AG08396 (cell line): ENCODE measurements at places on chromosomes 12 and 14.
A peak's percentile ranks its signal among the peaks of the same experiment; 100 is the strongest.

DNA sequence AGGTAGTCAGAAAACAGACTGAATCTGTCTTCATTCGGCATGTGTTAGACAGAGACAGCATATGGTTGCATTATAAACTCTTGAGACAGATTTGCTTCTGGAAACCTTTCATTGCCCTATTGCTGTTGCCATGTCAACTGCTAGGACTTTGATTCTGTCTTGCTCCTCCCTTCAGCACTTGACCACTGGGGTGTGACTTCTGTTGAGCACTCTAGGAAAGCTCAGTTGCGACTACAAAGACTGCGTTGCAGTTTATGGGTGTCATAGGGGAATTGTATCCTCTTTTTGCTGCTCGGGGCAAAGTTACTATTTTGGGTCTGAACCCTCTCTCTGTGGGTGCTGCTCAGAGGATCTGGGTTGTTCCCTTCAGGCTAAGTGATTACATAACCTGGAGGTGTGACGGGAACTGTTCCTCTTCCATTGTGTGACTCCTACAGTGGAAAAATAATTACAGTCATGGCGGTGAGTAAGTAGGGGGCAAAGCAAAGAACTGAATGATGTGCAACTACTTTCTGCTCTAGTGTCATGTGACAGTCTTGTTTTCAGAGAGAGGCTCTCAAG is 44.3 kb upstream of the TRIM9 start:
- DNase-seq, result no peak

- DNase-seq, result no peak
These were observed 10.2 kb downstream of the RCOR1 start for GRCh38 chr14:102602421-102603292.

- peak; percentile 81 for DNase-seq
These were observed at the start of gene ZFHX2 for GRCh38 chr14:23551266-23552028. Gene ZFHX2, minus strand, starts transcription at chr14:23551765. Its CDS starts 16,440 bp downstream, at chr14:23535325.

- no peak for DNase-seq
These were observed 192.2 kb upstream of the PELI2 start for GRCh38 chr14:55926007-55926406.

DNA sequence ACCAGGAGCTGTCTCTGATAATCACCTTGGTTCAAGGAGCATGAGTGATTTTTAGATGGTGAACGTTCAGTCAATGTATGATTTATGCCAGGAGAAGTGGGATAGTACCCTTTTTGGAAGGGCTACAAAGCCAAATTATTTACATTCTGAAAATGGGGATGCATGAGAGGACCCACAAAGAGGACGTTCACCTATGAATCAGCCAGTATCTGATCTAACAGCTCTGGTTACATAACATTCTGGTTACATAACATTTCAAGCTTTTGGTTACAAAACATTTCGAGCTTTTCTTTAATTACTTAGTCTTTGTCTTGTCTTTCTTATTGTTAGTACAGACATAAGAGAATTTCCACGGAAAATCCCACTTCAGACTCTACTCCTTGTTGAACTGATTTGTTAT is 68.8 kb downstream of the SLCO1A2 start:
- no peak for DNase-seq

DNA sequence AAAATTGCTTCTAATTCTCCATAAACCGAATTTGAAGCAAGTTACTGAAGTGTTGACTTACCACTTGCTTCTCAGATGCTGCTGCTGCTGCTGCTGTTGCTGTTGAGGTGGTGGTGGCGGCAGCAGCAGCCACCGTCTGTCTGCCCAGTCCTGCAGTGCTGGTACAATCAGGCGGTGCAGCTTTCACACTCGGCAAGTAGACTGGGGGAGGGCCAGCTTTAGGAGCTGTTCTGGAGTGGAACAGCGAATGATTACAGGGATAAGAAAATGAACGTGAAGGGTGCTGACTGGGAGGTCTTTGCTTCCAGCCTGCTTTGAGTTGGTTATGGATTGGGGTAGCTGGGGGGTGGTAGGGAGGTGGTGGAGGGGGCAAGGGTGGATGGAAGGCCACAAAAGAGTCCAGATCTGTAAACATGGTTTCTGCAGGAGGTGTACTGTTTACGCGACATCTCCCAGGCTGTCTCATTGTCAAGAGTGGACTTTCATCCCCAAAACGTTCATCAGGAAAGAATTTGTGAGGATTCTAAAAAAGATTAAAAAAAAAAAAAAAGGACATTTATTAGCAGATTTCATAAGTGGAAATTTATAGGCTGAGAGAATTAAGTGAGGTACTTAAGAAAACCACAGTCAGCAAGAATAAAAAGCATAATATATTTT is 38.8 kb downstream of the UBR7 start:
- no peak for DNase-seq

DNA sequence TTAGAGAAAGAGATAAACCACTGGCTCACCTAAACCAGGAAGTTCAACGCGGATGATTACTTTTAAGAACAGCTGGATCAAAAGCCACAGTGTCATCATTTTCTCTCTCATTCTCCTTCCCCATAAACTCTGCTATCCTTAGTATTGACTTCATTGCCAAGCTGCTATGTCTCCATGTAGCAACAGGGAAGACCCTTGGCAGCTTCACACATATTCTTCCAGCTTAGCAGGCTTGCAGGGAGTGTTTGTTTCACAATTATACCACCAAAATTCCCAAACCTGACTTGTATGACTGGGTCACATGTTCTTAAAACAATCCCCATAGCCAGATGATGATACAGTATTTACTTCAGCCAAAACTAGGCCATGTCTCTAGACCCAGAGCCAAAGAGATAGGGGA is 235.5 kb downstream of the PAWR start:
- DNase-seq, result no peak

DNA sequence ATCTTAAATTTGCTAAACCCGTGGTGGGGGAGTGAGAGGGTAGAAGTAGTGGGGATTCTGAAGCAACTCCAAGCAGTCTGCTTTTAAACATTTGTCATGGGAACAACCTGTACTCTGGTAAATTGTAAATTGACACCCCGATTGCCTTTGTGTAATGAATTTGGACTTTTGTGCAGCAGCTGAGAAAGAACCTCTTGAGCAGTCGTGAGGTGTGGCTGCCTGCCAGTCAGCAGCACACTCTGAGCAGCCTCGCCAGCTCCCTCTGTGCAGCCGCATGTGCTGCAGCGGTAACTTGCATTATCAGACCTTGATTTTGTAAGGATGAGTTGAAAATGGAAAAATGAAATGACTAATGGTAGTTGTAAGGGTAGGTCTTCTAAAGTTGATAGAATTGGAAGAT is 74.3 kb downstream of the SUSD6 start:
- peak; percentile 41 for DNase-seq

GRCh38 chr14:78666336-78667056 is 496.3 kb downstream of the NRXN3 start:
- DNase-seq, result no peak

- no peak for DNase-seq
These were observed 73.1 kb downstream of the ACADS start for GRCh38 chr12:120798696-120799095.

GRCh38 chr14:89435492-89435891 is 18.5 kb upstream of the FOXN3 start:
- DNase-seq, result no peak

- no peak for DNase-seq
These were observed 248.7 kb upstream of the PELI2 start for GRCh38 chr14:55869397-55870049.

DNA sequence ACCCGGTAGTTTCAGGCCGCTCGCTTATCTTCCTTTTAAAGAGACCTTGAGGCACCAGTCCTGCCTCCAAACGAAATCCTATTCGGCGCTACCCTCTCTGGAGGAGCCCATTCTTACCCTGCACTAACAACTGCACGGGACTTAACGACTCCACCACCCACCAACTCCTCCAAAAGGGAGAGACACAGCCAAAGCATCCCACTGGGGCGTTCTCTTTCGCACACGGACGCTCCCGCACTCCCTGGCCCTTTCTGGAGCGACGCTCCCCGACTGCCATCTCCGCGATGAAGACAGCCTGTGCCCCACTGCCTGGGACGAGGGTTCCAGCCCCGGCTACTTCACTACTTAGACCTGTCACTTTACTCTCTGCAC is 650 bp downstream of the GALC start:
- DNase-seq, result no peak

DNA sequence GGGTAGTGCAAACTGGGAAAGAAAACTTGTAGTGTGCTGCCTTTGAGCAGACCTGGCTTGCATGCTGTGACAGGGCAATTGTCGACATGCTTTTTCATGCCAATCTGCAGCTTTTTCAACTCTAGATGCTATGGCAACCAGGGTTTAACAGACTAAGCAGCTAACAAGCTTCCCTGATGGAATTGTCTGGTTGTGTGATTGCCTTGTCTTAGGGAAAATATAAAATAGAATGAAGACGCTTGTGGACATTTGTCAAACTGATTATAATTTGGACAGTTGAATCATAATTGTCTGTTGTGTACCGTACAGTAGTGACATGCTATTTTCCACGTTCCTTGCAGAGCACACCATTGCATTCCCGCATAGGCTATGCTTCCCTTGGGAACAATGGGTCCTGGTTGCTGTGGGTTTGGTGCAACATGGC is 113.0 kb downstream of the FOXG1 start:
- DNase-seq, result no peak

GRCh38 chr14:79573486-79573885 is 637.8 kb downstream of the DIO2 start:
- no peak for DNase-seq

DNA sequence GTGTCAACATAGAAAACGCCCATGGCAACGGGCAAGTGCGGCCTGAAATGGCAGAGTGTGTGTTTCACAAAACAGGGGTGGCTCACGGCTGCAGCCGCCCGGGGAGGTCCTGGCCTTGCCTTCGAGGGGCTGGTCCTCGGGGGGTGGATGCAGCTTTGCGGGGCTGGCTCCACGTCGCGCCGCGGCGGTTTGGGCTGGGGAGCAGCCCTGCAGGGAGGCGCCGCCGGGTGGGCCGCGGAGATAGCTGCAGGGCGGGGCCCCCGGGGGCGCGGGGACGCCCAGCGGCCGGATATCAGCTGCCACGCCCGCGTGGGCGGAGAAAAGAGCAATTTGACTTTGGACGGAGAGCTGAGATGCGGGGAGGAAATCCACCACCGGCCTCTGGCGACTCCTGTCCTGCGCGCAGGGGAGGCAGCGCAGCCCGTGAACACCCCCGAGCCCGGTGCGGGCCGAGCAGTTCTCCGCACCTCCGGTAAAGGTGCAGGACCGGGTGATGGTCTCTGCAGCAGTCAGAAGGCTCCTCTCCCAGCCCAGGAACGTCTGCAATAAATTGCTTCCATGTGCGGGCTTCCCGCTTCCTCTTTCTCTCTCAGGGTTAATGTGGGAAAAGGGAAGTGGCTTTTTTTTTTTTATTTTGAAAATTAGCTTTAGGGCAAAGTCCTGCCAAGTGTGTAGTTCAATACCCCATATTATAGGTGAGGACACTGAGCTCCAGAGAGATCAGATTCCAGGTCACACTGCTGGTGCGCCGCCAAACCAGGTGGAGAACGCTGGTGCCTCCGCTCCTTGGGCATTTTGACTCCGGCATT is 110.5 kb downstream of the ARF6 start:
- DNase-seq, result peak; percentile 86

DNA sequence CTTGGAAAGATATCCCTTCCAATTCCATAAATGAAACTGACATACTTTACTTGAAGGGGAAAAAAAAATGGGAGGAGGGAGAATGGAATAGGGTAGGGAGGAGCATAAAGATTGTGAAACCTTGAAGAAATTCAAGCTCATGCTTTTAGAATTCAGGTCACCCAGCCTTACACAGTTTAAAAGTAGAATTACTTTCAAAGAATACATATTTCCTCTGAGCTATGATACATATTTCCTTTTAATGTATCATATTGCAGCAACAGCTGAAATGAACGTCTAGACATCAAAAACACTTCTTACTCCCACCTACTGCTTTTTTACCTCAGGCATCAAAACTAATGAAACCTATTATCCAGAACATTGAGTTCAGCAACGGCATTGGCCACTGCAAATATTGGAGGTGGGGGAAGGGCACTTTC is 156.0 kb downstream of the MED13L start:
- no peak for DNase-seq

DNA sequence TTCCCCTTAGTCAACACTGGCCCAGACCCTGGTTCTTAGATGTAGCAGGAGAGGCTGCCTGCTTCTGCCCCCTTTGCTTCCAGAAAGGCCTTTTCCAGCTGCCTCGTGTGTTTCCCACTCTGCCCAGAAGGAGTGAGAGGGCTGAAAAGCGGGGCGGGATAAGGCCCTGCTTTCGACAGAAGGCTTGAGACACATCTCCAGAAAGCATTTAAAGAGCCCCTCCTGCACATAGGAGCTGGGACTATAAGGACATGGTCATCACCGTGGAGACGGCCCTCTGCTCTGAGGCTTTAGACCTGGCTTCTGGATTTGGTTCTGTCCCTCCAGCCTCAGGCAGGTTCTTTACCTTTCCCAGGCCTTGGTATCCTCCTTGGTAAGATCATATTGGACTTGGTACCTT is 11.9 kb downstream of the CALM1 start:
- DNase-seq, result no peak

GRCh38 chr12:123150744-123151456 is at the start of gene PITPNM2:
Gene PITPNM2, minus strand, starts transcription at chr12:123151090. Its CDS starts 116,500 bp downstream, at chr12:123034590.
- DNase-seq, result peak; percentile 91

- DNase-seq, result no peak
These were observed 151.0 kb upstream of the GZMB start for GRCh38 chr14:24784981-24785380.

DNA sequence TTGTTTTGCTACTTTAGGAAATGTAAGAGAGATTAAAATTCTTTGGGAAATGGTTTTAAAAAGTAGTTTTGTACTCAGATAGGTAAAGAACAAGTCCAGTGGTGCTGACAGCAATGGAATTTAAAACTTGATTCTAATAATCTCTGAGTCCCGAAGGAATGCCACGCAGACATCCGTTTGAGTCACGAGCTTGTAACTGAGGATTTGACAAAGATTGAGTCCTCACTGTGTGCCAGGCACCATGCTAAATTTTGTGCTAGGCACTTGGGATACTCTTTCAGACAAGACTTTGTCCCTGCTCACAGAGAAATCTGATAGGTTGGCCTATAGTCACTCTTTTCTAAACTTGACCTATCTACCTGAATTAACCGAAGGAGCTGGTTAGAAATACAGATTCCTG is 12.7 kb downstream of the FLRT2 start:
- no peak for DNase-seq

- DNase-seq, result no peak
These were observed 206.5 kb downstream of the BCAT1 start for GRCh38 chr12:24742378-24742777.

GRCh38 chr12:49041881-49042484 is 18.6 kb downstream of the KMT2D start:
- DNase-seq, result no peak

DNA sequence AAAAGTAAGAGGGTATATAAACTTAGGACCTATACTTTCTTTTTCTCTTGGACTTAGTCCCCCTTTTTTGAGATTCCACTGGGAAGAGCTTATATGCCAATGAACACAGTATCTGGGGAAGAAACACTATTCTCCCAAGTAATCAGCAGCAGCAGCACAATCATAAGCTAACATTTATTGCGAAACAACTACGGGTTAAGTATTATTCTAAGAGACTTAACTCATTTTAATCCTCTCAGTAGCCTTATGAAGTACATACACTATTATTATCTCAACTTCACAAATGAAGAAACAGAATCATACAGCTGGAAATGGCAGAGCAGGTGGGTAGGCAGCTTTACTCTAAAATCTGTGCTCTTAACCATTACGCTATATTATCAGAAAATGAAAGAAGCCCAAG is 27.9 kb downstream of the BAZ2A start:
- no peak for DNase-seq

- peak; percentile 57 for DNase-seq
These were observed 645 bp downstream of the KITLG start for GRCh38 chr12:88579601-88580050.

GRCh38 chr12:94372461-94372860 is 87.2 kb downstream of the CEP83 start:
- no peak for DNase-seq

GRCh38 chr14:42523666-42524065 is 917.0 kb downstream of the LRFN5 start:
- DNase-seq, result no peak

GRCh38 chr14:20836668-20837338 is 34.2 kb upstream of the RNASE1 start:
- DNase-seq, result peak; percentile 29
